ENCODE measurements at places on chromosomes 5 and 9. TPM values are rescaled to one million over a fixed set of nuclear protein-coding genes. Genes with fewer than 3 reads are reported as not detected.

DNA sequence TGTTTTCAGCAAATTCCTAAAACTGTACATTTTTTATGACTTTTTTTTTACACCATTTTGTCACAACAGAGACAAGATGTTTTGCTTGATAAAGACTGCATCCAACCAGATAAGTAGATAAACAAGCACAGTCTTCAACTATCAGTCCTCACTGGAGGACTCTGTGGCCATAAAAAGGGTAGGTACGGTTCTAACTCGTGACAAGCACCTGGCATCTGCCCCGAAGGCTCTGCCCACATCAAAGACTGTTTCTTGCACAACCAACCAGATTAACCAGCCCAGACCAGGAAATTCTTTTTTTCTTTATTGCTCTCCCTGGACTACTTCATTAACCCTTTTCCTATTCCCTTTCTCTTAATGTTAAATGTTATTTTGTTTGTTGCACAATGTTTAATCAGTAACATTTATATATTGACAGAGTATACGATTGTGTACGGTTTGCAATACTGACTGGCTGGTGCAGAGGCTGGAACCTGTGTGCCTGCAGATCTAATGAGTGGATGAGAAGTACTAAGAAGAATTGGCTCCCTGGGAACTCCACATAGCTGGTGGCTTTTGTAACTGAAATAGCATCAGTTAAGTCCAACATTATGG, 74.1 kb downstream of the SERINC5 start:
- peak; percentile 43 for DNase-seq

BHMT2 gene
- not detected for total RNA-seq

DNA sequence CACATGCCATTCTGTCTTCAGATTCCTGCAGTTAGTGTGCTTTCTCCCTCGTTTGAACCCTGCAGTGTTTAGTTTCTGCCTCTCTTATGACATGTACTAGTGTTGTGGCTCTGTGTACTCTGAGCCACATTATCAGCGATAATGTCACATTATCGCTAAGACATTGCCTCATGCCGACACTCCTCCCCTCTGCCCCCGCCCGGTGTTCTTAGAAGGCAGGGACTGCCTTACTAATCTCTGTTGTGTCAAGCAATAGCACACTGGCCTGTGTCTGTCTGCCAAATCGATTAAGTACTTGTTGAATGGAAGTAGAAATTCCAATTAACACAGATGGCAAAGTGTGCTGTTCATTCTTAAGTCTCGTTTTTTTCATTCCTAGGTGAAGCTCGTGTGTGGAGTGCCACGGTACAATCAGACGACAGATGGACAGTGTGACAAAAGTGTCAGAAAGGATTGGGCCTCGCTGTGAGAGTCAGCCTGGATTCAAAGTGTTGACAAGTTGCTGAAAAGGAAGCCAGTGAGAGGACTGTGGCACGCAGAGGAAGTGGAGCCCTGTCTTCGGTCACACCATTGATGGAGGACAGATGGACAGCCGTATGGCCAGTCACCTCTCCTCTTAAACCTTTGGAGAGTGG, 10.5 kb downstream of the PIK3R1 start:
- DNase-seq = no peak

DNA sequence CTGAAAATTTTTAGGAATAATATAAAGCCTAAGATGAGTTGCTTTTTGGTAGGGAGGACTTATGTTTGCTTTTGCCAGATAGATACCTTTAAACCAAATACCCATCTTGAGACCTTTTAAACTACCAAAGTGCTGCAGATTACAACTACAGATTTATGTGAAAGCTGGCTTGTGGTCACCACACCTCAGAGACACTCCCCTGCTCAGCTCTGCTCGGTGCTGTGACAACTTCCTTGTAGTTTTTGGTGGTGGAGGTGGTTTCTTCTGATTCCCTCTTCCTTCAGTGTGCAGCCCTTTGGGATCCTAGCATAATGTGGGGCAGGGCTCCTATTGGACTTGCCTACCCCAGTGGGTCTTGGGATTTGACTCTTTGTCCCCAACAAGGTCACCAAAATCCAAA, 29.2 kb downstream of the GARNL3 start:
- DNase-seq = no peak

GRCh38 chr5:60492958-60493357, 207.0 kb downstream of the DEPDC1B start:
- DNase-seq = peak; percentile 41

FCN2 gene
- not detected for total RNA-seq

DNA sequence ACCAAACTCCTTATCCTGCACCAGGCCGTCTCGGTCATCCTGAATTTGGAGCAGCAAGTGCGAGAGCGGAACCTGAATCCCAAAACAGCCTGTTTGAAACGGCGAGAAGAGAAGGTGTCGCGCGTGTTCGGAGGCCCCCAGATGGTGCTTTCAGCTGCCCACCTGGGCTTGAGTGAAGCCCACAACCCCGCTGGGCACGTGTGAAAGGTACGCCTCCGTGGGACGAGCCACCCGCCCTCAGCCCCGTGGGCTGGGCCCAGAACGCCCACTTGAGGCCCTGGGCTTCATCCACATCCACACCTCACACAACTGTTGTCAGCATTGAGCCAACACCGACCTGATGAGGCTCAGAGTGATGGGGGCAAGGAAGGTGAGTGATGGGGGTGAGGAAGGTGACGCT, 72.8 kb downstream of the INSL6 start:
- DNase-seq = no peak

C5orf52 gene
- not detected for total RNA-seq

- no peak for DNase-seq
Observed at GRCh38 chr9:83322438-83322837, 215.8 kb downstream of the FRMD3 start.

DNA sequence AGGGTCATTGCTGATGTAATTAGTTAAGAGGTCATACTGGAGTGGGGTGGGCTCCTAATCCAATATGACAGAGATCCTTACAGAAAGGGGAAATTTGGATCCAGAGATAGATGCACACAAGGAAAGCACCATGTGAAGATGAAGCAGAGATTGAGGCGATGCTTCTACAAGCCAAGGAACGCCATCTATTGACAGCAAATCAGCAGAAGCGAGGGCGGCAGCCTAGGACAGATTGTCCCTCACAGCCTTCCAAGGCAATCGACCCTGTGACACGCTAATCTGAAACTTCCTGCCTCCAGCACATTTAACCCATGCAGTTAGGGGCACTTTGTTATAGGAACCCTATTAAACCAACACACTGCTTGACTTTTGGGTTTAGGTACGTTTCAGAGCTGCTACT, 285.1 kb upstream of the DAP start:
- DNase-seq = no peak

DNA sequence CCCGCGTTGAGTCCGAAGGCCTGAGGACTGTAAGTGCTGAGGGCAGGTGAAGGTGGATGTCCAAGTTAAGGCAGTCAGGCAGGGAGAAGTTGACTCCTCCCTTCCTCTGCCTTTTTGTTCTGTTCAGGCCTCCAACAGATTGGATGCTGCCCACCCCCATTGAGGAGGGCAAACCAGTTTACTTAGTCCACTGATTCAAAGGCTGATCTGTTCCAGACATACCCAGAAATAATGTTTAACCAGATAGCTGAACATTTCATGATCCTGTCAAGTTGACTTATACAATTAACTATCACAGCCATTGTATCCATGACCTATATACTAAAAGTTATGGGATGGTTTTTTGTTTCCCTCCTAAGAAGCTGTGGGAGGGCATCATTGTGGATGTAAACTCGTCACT, 8.3 kb upstream of the TEX48 start:
- no peak for DNase-seq

GRCh38 chr5:2563046-2563445, 188.4 kb downstream of the IRX2 start:
- peak; percentile 31 for DNase-seq

- no peak for DNase-seq
Observed at GRCh38 chr5:62082370-62082801, 223.6 kb upstream of the KIF2A start.

Measured in H4 (cell line).